ENCODE measurements at places on chromosomes 5 and 9.

DNA sequence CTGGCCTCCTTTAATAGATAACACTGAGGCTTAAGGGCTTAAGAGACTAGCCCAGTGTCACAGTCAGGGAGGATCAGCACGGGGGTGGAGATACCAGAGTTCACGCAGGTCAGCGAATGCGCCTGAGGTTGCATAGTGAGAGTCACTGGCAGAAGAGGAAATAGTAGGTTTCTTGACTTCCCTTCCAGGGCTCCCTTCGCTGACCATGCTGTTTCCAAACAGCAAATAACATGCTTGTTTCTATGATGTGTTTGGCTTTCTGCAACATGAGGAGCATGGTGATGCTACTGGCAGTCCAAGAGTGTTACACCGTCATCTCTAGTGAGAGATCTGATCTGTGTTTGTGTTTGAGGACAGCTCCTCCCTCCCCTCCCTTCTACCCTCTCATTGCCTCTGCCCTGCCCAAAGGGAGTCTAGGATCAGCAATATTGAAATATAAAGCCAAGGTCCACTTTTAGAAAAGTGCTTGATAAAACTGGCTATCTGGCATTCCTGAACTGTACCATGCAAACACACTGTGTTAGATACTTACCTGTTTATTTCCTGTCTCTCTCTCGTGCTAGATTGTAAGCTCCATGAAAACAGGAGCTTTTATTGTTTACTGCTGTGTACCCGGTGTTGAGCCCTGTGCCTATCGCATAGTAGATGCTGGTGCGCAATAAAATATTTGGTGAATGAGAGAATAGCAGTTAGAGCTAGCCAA, 12.3 kb downstream of the TLE4 start:
- DNase-seq = no peak

DNA sequence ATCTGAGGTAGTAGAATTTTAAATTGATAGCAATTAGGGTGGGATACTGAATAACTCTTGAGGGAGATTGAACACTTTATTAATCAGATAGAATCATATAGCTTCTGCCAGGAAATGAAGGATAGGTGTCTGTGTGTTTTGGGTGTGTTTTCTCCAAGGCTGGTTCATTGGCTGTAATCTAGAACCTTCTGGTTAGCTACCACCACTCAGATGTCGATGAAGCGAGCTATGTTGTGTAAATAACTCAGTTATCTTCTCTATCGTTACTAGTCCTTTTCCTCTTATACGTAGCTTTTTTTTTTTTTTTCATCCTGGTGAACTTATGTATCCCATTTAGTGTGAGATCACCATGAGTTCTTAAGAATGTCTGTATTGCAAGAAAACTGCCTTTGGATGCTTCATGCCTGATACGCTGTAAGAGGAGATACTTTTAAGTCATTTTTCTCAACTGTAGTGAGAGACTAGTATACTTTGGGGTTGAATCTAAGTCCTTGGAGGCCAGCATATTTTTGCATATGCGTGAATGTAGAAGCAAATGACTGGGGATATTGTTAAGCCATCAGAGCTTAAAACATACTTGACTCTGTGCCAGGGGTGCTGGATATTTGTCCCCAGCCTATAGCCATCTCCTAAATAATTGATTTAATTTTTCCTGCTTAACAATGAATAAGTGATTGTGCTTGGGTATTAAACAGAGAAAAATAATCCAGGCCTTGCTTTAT, 2.1 kb downstream of the TNFAIP8 start:
- no peak for DNase-seq

- DNase-seq = no peak
Observed at GRCh38 chr5:20555034-20555433, 567.0 kb upstream of the CDH18 start.

GRCh38 chr9:132044176-132044875, 35.3 kb downstream of the MED27 start:
- no peak for DNase-seq

DNA sequence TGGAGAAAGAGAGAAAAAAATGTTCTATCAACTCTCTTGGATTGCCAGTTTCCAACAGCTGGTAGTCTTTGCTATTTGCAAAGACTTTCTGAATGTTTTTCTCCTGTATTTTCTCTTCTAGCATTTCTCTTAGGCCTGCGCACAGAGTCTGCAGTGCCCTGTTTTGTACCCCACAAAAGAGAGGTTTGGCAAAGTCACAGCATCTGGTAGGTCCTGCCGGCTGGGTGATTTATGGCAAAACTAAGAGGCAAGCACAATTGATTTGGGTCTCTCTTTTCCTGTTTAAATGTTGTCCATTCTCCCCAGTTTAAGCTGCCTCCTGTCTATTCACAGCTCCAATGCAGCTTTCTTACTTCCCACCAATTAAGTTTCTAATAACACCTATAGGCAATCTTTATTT, 193.9 kb downstream of the TRPM3 start:
- DNase-seq = no peak

DNA sequence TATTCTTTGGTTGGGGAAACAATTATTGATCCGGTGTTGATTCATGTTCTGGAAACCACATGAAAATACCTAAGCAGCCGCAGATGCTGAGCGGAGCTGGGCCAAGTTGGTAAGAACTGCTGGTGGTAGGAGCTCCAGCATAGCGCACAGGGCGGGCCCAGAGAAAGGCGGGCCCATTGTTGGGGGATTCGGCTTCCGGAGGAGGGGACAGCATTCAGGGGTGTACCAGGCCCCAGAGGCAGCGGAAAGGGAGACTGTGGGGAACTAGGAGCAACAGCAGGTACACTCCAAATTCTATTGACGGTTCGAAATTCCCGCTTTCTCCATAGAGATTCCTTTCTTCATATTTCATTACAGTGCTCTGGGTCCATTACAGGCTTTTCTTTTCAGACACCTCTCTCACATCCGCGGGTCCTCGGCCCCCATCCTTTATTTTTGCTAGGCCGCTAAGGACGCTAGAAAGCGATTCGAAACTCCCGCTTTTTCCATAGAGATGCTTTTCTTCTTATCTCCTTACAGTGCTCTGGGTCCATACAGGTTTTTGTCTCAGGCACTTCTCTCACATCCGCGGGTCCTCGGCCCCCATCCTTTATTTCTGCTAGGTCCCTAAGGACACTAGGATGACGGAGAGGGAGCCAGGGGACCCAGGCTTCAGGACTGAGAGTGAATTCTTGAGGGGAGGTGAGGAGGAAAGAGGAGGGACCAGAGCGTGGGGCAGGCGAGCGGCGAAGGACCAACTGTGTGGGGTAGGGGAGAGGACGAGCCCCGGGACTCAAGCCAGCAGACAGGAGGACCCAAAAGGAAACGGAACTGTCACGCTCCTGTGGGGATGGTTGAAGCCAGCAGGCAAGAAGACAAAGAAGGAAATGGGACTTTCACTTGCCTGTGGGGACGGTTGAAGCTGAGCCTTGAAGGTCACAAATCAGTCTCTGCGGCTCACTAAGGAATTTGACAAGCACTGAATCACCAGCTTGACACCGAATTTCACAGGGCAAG, at the start of gene CCDC152:
Gene CCDC152 (plus strand): TSS at position 213 of the 996 bp plus-strand sequence. CDS start 2,304 bp downstream, outside the sequence.
- no peak for DNase-seq

Measured in hippocampal formation (tissue), 2 donors.